Activated naive CD8-positive, alpha-beta T cell treated with anti-CD3 and anti-CD28 coated beads, Interleukin-2, amount 50 U/mL, for 16 hours (primary cell): ENCODE measurements at places on chromosomes 7 and 10.

- no peak for DNase-seq
Observed at GRCh38 chr10:61684894-61685507, 22.3 kb downstream of the CABCOCO1 start.

- no peak for DNase-seq
Observed at GRCh38 chr10:17847585-17848296, 38.6 kb downstream of the MRC1 start.

DNA sequence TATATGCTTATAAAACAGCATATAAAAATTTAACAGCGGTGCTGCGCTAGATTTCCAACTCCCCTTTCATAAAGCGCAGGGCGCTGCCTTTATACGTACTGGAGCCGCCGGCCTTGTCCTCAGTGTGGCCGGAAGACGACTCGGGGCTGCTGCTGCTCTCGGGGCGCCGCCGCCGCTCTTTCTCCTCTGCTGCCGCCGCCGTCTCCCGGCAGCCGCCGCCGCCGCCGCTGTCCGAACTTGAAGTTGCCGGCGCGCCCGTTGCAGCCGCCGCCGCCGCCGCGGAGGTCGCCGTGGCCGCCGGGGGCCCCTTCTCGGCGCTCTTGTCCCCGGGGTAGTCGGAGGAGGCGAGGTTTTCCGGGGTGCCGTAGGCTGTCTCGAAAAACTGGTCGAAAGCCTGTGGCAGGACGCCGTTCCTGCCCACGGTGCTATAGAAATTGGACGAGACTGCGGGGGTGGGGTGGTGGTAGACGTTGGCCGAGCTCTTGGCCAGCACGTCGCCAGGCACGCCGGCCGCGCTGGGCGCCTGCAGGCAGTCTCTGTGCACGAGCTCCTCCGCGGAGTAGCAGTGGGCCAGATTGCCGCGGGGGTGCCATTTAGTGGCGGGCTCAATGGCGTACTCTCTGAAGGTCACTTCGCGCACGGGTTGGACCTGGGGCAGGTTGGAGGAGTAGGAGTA lies 557 bp downstream of the HOXA11 start:
- DNase-seq, result no peak

GRCh38 chr7:93036149-93036640 lies 81.6 kb downstream of the SAMD9 start:
- no peak for DNase-seq

DNA sequence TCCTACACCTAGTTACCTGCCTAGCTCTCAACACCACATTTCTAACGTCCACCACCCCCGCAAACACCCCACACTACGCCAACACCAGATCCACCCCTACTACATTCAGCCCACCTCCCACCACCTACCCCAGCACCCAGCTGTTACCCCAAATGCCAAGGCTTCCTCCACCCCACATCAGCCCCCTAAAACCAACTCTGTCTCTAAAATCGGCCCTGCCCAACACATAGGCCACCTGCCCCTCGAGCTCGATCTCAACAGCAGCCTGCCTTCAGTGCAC lies 53.3 kb upstream of the SLF2 start:
- DNase-seq, result no peak

DNA sequence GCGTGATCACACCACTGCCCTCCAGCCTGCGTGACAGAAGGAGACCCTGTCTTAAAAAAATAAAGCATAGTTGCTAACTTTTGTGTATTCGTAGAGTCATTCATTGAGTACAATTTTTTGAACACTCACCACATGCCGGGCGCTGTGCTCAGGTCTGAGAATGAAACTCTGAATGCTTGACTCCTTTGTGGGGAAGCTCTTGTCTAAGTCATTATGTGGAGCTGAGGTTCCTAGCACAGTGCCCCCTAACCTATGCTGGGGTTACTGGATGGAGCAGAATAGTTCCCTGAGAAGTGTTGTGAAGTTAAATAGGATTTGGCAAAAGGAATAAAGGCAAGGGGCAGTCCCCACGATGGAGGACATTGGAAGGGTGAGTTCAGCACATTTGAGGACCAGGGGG lies 123.3 kb downstream of the CELF2 start:
- no peak for DNase-seq

GRCh38 chr10:18144928-18145327 lies 4.7 kb downstream of the CACNB2 start:
- no peak for DNase-seq

DNA sequence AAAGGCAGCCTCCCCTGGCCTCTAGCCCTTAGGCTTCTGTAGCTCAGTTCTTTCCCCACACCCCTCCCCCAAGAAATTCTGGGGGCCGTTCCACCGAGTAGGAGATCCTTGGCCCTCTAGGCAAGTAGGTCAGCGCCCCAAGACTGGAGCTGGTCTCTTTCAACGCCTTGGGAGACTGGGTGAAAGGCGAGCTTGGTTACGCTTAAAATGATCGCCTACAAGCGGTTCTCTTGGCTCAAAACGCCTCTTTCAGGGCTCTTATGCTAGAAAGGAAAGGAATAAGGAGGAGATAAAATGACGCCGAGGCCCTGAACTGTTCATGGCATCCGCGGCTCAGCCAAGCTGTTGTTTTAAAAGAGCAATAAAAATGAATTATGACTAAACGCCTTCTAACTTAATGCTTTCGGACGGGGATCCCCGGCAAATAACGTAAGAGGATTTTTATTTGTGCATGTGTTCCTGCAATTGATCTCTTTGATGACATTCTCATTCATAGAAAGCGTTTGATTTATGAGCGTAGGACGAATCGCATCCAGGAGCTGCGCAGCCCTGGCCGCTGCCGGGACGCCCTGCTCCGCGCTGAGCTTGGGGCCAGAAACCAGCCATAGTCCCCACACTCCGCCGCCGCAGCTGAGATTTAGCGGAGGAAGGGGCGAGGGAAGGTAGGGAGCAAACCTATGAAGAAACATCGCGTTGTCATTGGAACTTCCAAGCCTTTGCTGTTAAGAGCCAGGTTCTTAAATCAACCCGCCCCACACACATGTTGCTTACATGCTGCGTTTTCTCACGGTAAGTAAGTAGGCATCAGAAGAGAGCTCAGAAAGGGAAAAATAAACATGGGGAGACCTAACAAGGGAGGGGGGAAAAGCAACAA lies 3.0 kb upstream of the HOXA1 start:
- no peak for DNase-seq

- DNase-seq, result no peak
Observed at GRCh38 chr10:64419461-64419860, 898.3 kb downstream of the REEP3 start.

- no peak for DNase-seq
Observed at GRCh38 chr10:74011770-74012169, 13.9 kb downstream of the VCL start.
